Stimulated activated CD4-positive, alpha-beta T cell treated with anti-CD3 and anti-CD28 coated beads, Interleukin-4, amount 100 ng/mL, for 24 hours (primary cell): ENCODE measurements at places on chromosomes 1 and 21.

GRCh38 chr1:30226648-30227047 lies 496.7 kb downstream of the MATN1 start:
- no peak for DNase-seq

DNA sequence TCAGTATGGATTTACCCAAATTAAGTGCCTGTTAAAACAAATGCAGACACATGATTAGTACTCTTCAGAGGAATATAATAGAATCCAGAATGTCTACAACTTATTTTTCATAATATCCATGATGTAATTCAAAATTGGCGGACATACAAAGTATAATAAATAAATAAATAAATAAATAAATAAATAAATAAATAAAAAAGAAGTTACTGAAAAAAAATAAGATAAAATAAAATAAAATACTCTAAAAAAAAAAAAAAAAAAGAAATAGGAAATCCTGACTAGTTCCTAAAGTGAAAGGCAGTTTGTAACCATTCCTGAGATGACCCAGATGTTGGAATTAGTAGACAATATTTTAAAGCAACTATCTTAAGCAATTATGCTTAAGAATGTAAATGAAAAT lies 219.0 kb upstream of the SPAG17 start:
- no peak for DNase-seq

DNA sequence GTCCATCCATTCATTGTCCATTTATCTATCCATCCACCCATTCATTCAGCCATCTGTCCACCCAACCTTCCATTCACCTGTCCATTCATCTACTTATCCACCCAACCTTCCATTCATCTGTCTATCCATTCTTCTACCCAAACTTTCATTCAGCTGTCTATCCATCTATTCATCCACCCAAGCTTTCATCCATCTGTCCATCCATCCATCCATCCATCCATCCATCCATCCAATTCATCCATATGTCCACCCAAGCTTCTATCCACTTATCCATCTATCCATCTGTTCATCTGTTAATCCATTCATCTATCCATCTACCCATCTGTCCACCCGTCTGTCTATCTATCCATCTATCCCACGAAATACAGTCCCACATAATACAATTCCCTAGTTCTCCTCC lies 21.6 kb upstream of the MAN1C1 start:
- DNase-seq, result no peak

DNA sequence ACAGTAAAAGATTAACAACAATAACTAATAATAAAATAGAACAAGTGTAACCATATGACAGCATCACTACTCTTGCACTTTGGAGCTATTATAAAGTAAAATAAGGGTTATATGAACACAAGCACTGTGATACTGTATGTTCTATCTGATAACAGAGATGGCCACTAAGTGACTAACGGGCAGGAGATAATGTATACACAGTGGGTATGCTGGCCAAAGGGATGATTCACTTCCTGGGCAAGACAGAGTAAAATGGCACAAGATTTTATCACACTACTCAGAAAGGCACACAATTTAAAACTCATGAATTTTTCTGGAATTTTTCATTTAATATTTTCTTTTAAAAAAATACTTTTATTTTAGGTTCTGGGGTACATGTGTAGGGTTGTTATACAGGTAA lies 12.3 kb downstream of the SLC9C2 start:
- DNase-seq, result no peak

DNA sequence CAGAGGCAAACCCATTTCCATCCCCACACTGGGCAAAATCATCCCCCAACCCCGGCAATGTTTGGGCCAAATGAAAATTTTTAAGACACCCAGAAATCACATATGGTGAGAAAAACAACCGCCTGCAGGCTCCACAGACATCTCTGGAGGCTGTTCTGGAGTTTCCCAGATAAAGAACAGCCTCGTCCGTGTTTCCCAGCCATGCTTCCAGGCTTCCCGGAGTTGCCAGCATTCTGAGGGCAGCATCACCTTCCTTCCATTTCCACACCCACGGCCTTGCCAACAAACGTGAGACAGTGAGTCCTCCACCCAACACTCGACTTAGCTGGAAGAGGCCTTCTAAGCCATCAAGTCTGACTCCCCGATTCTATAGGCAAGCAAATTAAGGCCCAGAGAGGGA lies 36.9 kb downstream of the KCNN3 start:
- DNase-seq, result no peak

DNA sequence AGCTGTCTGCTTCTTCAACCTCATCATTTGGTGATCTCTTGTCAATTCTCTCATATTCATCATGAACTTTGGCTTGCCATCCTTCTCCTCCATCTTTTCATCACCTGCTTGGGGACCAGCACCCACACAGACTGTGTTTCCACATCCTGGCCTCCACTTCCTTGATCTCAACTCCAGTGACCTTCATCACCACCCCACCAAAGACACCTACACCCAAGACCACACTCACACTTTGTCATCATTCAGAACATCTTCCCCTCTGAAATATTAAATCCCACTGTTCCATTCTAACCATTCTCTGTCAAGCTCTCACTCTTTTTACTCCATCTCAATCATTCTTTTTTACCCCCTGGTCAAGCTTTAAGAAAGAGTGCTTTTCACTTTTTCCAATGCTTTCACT lies 115.5 kb upstream of the VAV3 start:
- DNase-seq, result peak; percentile 45

GRCh38 chr1:190739926-190740325 lies 262.3 kb upstream of the BRINP3 start:
- no peak for DNase-seq

DNA sequence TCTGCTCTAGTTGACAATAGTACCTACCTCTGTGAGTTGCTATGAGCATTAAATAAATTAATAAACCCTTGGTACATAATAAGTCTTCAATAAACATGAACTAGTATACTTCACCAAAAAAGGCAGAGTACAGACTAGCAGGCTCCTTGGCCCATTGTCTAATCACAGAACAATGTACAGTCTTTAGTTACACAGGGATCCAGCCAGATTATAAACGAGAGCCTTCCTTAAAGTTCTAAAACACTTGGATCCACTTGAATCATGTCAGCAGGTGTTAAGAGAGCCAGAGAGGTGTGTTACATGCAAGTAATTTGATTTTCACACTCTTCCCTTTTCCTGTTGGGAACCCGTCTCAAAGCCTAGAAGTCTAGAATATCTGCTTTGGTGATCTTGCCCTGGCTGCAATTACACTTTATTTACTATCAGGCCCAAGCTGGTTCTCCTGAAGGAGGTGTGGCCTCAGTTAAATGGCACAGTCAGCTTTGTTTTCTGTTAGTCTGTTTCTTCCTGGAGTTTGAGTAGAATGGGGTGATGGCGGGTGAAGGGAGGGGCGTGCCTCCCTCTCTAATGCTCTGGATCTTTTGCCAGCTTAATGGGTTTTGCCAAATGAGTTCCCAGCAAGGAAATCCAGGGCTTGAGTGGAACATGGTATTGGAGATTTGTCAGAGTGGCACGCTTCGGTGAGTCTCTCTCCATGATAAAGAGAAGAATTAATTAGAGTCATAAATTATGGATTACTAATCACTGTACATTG lies 570.9 kb upstream of the CAMK1G start:
- DNase-seq, result no peak

DNA sequence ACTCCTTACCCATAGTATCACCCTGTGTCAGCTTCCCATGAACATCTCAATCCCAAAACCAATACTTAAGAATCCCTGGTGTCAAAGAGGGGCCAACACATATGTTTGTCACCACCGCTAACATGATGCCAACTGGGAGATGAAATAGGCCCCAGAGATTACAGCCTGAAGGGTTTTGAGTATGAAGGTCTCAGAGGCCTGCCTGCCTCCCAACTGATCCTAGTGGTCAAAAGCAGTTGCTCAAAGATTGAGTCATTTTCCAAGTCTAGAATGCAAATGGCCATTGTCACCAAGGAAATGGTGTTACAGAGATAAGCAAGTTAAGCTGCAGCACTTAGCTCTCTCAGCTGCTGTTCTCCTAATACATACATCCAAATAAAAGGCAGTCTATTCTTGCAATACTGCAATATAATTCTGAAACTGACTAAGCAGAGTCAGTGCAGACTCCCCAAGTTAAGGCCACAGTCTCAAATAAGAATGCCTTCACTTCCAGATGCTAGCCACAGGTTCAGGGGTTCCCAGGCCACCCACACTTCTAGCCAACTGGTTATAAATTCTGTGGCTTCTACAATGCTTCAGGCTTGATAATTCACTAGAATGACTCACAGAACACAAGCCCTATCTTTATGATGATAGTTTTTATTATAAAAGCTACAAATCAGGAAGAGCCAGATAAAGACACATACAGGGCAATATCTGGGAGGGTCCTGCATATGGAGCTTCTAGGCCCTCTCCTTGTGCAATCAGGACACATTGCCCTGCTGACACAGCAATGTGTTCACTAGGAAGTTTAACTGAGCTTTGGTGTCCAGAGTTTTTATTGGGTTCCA lies 18.7 kb downstream of the DUSP10 start:
- no peak for DNase-seq

DNA sequence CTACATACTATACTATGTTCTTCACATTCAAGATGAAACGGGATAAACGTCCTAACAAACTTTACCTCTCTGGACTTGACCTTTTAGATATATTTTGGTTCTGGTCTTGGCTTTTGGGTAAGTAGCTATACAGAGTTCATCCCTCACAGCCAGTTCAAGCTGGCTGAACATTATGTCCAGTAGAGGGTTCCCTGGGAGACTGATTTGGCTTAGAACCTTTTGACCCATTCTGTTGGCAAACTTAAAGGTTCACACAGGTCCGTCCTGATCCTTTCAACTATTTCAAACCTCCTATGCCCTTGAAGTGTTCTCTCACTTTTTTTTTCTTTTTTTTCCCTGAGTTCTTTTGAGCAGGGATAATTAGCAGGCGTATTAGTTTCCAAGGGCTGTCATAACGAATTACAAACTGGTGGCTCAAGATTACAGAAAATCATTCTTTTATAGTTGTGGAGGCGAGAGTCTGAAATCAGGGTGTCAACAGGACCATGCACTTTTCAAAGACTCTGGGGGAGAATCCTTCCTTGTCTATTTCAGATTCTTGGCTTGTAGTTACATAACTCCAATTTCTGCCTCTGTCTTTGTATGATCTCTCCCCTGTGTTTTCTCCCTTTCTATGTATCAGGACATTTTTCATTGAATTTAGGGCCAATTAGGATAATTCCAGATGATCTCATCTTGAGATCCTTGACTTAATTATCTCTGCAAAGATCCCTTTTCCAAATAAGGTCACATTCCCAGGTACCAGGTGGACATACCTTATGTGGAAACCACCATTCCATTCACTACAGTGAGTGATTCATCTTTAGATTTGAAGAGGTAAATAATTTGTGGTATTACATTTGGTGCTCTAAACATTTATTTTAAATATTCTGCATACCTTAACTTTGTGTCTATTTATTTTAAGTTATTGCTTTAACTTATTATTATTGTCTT lies 257.4 kb upstream of the USP25 start:
- DNase-seq, result no peak

DNA sequence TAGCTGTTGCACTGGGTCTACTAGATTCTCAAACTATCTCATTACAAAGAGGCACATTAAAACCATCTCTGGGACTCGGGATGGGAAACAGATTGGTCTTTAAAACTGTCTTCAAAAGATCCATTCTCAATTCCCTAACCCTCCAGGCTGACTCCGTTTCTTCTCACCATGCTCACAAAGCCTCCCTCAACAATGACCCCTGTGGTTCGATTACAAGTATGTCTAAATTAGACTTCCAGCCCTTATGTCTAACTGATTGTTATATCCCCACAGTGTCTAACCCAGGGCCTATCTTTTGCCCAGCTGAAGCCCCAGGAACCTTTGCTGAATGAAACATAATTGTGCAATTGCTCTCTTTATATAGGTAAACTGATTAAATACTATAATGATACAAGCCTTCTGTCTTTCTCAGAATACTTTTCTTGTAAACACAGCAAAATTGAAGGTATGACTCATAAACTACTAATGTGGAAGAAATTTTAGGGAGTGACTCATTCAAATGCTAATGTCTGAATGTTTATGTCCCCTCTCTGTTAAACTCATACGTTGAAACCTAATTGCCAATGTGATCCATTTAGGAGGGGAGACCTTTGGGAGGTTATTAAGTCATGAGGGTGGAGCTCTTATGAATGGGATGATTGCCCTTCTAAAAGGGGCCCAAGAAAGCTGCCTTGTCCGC lies 65.6 kb upstream of the DAB1 start:
- no peak for DNase-seq

- no peak for DNase-seq
These were observed 30.1 kb downstream of the SLC1A7 start for GRCh38 chr1:53112271-53112774.

DNA sequence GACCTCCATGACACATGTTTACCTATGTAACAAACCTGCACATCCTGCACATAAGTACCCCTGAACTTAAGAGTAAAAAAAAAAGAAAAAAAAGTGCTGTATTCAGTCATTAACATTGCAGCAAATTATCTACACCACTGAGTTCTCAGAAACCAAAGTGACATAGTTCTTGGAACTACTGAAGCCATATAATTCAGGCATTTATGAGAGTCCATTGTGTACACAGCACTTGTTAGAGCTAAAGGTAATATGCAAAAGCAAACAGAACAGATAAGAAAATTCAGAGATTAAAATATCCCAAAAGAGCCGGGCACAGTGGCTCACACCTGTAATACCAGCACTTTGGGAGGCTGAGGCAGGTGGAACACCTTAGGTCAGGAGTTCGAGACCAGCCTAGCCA lies 38.0 kb downstream of the F5 start:
- no peak for DNase-seq

DNA sequence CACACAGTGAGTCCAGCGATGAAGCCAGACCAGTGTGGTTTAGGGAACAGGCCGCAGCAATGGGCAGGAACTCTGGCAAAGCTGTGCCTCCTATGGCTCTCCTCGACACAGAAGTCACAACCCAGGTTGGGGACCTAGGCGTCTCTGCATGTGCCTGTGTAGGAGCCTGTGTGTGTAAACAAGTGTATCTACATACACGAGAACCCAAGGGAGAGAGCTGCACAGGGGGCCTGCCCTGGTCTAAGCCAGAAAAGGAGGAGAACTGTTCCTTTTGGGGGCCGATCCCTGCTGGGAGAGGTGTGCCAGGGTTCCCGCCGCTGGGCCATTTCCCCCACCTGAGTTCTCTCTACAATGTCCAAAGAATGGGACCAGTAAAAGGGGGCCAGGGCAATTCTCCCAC lies 56.0 kb downstream of the CD247 start:
- no peak for DNase-seq

- no peak for DNase-seq
These were observed 8.5 kb downstream of the DIO1 start for GRCh38 chr1:53902235-53903138.

- no peak for DNase-seq
These were observed 60.8 kb downstream of the FASLG start for GRCh38 chr1:172719694-172720138.

DNA sequence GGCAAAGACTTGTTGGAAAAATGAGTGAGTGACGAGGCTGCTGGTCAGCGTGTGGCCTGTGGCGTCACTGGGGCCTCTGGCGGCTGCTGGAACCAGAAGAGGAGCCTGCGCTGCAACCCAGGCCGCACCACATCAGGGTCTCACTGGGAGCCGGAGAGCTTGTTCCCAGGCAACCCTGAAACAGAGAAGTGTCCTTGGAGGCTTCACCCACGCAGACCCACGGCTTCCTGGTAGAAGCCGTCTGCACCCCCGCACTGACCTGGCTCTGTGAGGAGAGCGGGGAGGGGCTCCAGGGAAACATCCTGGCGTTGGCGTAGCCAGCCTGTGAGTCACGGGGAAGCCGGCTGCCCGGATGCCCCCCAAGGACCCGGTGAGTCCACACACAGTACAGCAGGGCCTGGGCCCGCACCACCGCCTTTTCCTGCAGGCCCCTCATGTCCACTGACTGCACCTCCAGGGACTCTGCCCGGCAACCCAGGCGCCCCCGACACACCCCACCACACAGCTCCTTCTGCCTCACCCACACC lies 57.4 kb downstream of the COL6A1 start:
- no peak for DNase-seq

- DNase-seq, result no peak
These were observed 184.3 kb downstream of the CYYR1 start for GRCh38 chr21:26388731-26389231.
